ENCODE measurements at places on chromosomes 4 and X.

GRCh38 chrX:150841456-150842197, 56.8 kb downstream of the CD99L2 start:
- DNase-seq = no peak

GRCh38 chr4:140256941-140257340, 103.0 kb upstream of the MAML3 start:
- DNase-seq = no peak

DNA sequence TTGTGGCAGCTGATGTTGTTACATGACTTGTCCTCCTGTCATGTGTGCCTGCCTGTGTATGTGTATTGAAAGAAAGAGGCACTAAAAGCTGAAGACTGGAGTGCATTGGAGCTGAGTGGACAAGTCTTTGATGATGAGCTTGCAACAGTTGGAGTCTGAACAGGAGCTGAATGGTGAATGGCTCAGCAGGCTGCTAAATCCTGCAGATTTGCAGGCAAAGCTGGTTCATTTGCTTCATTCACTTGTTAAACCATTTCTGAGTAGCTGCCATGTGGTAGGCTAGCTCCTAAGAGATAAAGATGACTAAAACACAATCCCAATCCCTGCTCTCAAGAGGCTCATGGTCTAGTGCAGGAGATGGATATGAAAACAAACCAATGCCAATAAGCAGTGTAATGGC, 217.3 kb downstream of the CHRDL1 start:
- no peak for DNase-seq

DNA sequence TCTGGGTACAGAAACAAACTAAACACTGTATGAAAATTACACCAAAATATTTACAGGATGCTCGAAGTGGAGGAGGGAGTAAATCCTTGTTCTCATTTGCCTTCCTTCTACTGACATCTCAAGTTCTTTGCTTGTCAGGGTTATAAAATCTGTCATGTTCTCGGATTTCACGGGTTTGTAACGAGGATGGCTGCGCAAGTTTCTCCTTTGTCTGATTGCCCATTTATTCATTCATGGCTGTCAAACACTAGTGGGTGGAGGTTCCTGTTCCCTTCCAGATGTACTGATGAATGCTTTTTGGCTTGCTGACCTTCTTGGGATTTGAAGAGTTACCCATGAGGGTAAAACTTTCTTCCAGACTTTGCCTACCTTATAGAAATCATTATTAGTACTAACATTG, 206.9 kb downstream of the SPCS3 start:
- DNase-seq = no peak

DNA sequence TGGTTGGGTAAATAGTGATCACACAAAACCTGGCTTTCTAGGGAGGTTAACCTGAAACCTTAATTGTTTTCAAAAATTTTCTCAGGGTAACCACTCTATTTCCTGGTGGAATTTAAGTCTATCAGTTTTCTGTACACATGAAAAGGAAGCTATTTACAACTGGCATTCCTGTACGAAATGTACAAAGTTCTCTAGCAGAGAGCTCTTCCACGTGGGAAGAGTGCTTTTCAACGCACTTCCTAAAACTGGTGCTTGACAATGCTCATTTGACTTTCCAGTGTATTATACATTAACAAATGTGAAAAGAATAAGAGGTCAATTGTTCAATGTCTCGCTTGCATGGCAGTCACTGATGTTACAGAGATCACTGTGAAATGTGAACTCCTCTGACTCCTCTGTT, 2.8 kb upstream of the SOD3 start:
- no peak for DNase-seq

GRCh38 chrX:2933125-2933900, 4.2 kb upstream of the ARSD start:
- DNase-seq = no peak

DNA sequence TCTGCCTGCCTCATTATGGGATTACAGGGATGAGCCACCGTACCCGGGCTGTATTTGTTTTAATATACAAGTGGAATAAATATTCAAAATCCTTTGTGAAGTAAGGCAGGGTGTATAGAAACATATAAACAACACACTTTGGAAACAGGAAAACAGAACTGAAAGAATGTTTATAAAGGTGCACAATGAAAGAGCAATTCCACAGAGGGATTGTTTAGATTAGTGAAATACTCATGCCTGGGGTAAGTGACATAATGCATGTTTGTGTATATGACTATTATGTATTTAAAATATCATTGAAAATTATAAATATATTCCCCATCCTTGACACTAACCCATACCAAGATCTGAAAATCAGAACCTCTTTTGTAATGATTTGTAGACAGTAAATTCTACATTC, 45.0 kb upstream of the NR3C2 start:
- no peak for DNase-seq

DNA sequence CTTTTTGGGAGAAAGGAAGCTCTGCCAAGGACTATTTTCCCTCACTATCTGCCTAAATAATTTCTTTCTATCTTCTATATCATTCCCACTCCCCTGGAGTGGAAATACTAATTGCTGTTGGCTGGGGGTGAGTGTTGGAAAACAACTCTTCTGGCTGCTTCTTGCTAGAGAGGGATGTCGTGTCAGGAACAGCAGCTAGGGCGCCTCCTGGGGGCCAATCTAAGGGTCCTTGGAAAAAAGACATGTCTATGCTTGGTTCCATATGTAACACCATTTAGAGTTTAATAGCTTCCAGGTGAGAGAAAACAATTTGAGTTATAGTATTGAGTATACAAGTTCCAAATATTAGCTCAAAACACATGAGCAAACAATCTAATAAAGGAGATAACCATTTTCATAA, 111.3 kb downstream of the MAGEE1 start:
- DNase-seq = no peak

- DNase-seq = no peak
Observed at GRCh38 chr4:94466371-94466770, 14.6 kb downstream of the PDLIM5 start.

DNA sequence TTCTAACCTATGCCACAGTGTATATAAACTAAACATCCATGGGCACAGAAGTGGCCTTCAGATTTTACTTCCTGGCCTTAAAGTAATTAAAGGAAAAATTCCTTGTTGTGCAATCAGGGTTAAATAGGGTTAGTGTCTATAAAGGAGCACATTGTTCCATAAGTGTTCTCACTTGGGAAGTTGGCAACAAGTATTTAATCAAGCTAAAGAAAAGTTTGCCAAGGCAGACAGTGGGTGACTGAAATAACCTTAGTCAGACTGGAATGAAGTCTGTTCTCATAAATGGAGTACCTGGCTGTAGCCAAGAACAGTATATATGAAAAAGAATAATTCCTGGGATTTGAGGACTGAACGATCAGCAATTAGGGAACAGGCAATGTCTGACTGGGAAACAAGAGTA, 213.6 kb downstream of the HTR2C start:
- DNase-seq = no peak

DNA sequence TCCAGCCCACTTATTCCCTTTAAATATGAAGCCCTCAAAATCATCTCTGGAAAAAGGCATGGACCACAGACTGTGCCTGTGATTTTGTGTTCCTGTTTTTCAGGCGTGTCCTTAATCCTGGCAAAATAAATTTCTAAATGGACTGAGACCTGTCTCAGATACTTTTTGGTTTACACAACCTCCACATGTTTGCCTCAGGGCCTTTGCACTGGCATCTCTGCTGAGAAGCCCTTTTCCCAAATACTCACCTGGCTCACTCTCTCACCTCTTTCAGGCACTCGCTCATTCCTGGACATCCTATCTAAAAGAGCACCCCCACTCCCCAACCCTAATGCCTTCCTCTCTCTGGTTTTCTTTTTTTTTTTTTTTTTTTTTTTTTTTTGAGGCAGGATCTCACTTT, 40.5 kb downstream of the CHRNA9 start:
- no peak for DNase-seq

GRCh38 chr4:13461191-13461905, 22.8 kb downstream of the RAB28 start:
- no peak for DNase-seq

DNA sequence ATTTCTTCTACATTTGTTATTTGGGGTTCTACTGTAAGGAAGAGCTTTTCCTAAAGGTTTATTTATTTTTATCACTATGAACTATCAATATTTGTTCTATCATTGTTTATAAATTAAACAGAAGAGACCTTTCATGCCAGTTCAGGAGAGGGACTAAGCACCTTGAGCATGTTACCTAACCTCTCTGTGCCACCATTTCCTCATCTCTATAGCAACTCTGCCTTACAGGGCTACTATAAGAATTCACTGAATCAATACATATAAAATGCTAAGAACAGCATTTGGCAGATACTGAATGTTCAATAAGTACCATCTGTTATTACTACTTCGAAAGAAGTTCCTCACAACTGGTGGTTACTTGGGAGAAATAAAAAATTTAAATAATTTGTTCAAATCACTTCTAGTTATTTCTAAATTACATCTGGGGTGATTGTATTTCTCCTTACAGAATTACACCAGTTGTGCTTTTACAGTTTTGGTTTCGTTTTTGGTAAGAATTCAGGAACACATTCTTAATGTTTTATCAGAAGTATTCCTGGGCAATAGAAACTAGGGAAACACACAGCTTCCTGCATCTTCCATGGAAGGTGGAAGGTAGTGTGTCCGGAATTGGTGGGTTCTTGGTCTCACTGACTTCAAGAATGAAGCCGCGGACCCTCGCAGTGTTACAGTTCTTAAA, 32.9 kb downstream of the EREG start:
- DNase-seq = no peak

GRCh38 chr4:72312032-72312650, 256.9 kb downstream of the ADAMTS3 start:
- DNase-seq = no peak

- no peak for DNase-seq
Observed at GRCh38 chr4:126558596-126558995, 1074.2 kb upstream of the INTU start.

- no peak for DNase-seq
Observed at GRCh38 chr4:86810847-86811246, 38.3 kb downstream of the SLC10A6 start.

DNA sequence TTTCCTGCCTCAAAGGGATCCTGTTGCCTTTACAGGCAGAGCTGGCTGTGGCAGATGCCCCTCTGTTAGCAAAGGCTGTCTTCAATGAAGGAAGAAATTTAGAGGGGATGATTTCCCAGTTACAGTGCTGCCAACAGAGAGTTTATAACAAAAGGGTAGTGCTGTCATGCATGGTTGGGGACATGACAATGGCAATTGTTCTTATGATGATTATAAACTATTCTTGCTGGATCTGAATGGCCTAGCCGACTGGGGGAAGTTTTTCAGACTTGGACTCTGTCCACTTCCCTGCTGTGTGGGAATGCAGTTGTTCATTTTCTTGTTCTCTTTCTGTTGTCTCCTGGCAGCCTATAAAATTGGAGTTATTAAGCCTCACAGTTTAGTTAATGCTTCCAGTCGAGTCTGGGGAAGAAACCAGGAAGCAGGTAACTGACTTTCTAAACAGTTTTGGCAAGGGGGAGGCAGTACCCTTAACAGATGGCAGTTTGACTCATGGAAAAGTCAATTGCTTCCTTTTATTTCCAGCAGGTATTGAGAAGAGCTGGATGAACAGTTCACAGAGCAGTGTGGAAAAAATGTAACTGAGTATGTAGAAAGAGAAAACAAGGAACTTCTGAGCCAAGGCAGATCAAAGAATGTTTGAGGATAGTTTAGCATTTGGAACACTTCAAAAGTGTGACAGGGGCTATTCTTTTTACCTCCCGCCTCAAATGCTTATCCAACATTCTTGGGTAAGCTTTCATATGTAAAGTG, 582.6 kb downstream of the RAPGEF2 start:
- DNase-seq = no peak

GRCh38 chr4:100098681-100099080, 91.6 kb downstream of the DDIT4L start:
- DNase-seq = no peak

- DNase-seq = no peak
Observed at GRCh38 chrX:17629519-17629918, 107.8 kb upstream of the SCML1 start.

DNA sequence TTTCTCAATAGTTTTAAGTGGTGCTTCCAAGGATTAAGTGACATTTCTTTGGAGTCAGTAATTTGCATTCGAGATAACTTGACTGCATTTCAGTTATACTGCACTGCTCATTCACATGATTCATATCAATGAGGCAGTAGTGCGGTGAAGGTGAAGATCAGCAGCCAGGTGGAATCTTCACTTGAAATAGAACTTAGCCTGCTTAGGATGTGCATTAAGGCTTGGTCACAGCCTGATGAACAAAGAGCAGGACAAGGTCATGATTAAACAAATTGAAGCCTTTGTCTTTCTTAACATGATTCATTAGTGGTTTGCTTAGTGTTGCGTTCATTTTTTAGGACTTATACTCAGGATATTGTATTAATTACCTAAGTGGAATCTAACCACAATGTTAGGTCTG, 212.1 kb upstream of the GALNTL6 start:
- DNase-seq = no peak

DNA sequence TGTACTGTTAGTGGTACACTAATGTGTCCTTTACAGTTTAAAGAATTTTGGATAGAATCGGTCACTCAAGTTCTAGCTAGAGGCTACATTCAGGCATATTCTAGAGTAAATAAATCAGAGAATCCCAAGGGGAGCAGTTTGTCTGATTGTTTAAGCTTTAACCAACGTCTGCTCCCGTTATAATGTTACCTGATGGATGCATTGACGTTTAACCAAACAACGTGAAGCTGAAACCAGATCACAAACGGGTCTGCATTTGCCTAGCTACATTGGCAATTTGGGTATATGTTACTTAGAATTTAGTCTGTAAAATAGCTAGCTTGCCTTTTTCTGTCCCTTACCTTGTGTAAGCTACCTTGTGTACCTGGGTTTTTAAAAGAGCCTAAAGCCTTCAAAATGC, 1.6 kb downstream of the PI4K2B start:
- no peak for DNase-seq

GRCh38 chr4:152979731-152980330, 43.7 kb downstream of the FHDC1 start:
- no peak for DNase-seq

DNA sequence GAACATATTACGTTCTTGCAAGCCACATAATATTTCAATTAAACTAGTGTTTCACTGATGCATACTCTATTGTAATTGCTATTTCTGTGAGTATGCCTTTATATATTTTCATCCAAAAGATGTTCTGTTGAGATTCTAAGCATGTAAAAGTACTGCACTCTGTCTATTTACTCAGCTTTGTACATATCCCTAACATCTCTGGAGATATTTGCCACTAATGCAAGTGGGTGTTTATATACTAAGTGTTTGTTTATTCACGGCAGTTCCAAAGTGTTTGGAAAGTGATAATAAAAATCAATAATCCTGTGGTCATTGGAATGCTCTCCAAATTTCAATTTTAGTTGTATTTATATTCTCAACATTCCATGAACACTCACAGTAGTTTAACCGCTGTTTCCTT, 1989.0 kb downstream of the C4orf33 start:
- DNase-seq = no peak
